H7 (cell line): ENCODE measurements at places on chromosomes 5 and 9. TPM values are rescaled to one million over a fixed set of nuclear protein-coding genes. Genes with fewer than 3 reads are reported as not detected.

LHX6 gene
- 5.2 and 5.9 TPM in 2 replicates for total RNA-seq

WNT8A gene
- total RNA-seq: 7.5 and 13.2 TPM in 2 replicates

- no peak for DNase-seq
These were observed 150 bp downstream of the SNX30 start for GRCh38 chr9:112750764-112751055.

DNA sequence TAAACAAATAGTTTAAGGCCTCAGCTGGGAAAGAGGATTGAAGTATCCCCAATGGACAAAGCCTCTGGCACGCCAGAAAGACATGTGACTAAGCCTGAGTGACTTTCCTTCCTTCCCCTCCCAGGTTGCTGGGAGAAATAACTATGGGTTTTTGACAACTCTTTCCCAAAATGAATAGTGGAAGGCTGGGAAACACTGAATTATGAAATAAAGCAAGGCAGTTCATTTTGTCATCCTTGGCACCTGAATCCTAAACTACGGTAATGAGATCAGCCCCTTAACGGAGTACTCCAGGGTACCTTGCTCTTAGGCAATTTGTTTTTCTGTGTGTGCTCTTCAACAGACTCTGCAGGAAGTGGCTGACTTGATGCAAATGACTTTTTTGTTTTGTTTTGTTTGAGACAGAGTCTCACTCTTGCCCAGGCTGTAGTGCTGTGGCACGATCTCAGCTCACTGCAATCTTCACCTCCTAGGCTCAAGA, 75.2 kb downstream of the LMNB1 start:
- no peak for DNase-seq

GRCh38 chr9:91273853-91274552, 87.7 kb downstream of the AUH start:
- no peak for DNase-seq

GRCh38 chr5:158373608-158374395, 514.9 kb upstream of the CLINT1 start:
- DNase-seq: no peak

DNA sequence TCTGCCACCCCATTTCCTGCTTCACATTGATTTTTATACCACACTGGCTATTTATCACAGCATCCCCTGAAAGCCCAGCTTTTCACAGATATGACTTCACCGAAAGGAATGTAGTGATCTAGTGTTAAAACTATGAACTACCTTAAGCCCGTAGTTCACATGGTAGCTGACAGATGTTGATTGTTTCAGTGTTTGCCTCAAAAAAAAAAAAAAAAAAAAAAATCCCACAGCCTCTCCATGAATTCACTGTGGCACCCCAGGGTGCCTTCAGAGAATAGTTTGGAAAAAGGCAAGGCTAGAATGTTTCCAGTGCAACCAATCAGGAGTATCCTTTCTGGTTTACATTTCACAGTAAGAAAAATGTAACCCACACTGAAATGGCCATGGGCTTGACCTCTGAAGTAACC, 37.1 kb downstream of the GLIS3 start:
- no peak for DNase-seq

ADGRD2 gene
- not detected in 2 replicates for total RNA-seq

- no peak for DNase-seq
These were observed 83.2 kb downstream of the DIRAS2 start for GRCh38 chr9:90559075-90560073.

GRCh38 chr5:68458416-68459021, 243.0 kb downstream of the PIK3R1 start:
- DNase-seq: no peak

CARTPT gene
- total RNA-seq: not detected in 2 replicates

DNA sequence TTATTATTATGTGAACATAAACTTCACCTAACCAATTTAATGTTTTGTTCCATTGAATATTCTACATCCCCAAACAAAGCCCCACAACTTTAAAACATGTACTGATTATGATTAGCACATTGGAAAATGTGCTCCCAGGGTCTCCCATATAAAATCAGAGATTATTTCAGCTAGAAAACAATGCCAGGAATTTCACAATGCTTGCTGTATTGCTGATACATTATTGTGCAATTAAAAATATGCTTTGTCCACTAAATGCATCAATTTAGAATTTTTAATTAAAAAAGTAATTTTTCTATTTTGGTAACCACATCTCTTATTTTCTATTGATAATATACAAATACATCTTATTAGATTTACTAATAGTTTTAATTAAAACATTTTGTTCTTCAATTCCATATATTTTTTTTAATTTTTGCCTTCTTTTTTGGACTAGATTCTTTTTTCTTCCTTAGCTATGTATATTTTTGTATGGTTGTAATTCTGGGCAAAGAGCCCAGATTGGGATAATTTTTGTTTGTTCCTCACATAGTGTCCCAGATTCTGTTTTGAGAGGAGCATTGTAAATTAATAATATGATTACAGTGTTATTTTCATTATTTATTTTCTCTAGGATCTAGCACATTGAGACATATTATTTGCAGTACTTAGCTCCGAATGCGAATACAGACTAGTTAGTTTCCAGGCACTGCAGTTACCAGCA, 241.5 kb upstream of the CDH18 start:
- no peak for DNase-seq

SLC6A19 gene
- total RNA-seq: 0.04 and 0.07 TPM in 2 replicates

TAL2 gene
- not detected in 2 replicates for total RNA-seq

GRXCR2 gene
- total RNA-seq: not detected in 2 replicates

DNA sequence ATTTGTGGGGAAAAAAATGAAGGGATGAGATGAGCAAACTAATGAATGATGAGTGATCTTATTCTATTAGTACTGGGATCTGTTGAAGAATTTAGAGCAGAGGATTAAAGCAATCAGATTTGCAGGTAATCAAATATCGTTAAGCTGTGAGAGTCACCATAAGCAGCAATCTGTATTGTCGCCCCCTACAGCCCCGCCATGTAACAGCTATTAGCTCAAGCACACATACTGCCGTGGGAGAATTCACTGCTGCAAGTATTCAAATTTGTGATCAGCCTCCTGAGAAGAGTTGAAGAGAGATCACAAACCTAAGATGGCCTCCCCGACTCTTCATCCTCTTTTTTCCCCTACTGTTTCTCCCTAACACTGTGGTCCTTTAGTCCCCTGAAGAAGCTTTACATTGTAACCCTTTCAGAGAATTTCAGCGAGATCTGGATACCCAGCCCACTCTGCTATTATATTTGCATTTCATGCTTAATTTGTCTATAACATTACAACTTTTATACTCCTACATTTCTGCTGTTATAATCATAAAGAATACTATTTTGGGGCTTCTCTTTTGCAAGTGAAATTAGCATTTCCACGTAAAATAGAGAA, 28.5 kb upstream of the PHF24 start:
- peak; percentile 69 for DNase-seq

DNA sequence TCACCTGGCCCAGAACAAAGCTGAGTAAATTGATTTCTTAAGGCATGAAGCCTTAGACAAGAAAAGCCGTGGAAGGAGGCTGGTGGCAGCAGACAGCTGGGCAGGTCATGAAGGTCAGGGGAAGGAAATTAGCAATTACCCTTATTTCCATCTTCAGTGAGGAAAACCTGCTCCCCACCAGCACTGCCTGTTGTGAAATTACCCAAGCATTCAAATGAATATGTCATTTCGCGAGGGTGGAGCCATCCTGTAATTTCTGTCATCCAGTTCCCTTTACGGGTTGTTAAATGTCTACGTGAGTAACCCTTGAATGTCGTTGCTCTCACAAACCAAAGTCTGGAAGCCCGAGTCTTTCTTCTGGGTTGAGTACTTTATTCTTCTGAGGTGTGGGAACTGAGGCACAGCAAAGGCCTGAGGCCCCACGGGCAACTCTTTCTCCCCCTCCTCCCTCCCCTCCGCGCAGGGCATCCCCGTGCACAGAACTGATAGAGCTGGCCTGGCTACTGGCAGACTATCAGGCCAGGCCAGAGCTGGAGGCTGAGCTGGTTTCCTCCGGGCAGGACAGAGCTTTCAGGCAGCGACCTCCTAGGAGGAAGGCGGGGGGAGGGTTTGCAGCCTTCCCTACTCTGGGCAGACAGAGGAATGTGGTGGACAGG, 22.0 kb upstream of the AK3 start:
- peak; percentile 72 for DNase-seq

CDKN2AIPNL gene
- 109 and 123 TPM in 2 replicates for total RNA-seq

DNA sequence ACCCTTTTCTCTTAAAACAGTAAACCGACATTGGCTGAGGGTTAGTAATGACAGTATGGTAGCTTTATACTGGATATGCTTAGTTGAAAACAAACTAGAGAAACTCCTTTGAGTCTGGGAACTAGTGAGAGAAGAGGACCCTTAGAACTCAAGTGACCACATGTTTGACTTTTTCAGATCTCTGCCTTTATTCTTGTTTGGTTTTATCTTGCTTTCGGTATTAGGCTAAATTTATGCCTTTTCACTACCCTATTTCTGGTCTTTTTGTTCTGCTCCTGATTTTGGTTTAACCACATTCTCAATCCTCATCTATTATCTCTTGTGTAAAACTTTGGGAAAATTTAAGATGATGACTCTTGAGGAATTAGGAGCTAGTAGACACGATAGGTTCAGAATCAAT, 11.0 kb downstream of the SNAPC3 start:
- DNase-seq: no peak

GRCh38 chr5:113513384-113514288, at the start of gene YTHDC2:
YTHDC2 (plus strand) TSS chr5:113513694; CDS start chr5:113513896, 202 bp downstream.
- peak; percentile 79 for DNase-seq

SEMA4D gene
- 17.0 and 23.6 TPM in 2 replicates for total RNA-seq

DNA sequence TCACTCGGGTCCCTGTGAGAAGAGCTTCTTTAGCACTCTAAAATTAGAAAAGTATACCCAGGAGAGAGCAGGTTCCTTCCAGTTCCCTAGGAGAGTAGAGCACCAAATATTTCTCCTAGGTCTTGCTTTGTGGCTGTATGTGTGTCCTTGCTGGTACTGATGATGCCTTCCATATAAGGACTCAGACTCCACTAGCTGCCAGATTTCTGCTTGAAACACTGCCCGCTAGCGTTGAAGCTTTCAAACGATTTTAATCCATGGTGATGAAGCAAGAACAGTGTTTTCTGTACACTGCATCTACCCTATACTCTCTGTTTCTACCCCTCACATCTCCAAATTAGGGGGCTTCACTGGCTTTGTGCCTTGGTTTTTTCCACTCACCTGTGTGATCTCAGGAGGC, 2.4 kb upstream of the SMC2 start:
- peak; percentile 12 for DNase-seq

DNA sequence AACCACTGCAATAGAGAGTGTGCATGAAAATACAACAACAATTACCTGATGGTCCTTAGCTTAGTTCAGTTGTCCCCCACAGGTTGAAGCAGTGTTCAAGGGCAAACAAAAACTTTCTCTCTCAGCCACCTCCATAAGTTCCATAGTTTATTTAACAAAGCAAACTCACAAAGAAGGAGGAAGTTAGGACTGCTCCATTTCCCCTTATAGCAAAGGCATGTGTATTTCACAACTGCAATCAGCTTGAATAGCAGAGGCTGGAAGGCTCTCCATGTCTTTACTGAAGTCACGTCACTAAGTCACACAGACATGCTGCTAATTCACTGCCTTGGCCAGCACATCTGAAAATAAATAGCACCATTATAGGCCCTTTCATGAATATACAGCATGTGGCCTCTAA, 43.3 kb downstream of the DOCK8 start:
- DNase-seq: no peak

- peak; percentile 58 for DNase-seq
These were observed 86.2 kb downstream of the PTPN3 start for GRCh38 chr9:109411798-109412352.

DNA sequence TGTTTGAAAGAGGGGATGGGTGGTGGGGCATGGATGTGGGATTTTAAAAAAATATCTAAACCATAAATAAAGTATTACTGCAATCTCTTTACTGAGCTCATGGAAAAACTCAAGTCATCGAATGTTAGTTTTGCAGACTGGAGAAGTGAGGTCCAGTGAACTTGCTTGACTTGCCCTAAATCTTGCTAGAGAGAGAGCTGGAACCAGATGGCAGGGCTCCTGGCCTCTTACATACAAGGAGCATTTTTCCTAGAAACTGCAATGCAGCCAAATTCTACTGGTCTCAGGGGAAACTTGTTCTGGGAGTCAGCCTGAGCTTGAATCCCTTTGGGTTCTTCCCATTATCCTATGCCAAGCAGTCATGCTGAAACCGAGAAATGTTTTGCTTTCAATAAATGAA, 2.9 kb upstream of the TGFBI start:
- DNase-seq: no peak

DNA sequence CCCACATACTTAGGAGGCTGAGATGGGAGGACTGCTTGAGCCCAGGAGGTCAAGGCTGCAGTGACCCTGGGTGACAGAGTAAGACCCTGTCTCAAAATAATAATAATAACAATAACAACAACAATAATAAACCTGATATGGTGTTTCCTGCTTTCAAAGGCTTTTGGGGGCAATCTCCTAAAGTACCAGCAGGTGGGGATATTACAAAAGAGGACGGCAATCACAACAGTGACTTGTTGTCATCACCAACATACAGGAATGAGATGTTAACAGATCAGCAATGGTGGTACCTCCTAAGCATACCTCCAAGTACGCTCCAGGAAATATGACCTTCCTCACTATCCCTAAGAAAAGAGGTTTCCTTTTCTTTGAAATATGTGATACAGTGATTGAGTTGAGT, 91.1 kb upstream of the RNF180 start:
- DNase-seq: peak; percentile 51

- DNase-seq: no peak
These were observed 10.0 kb downstream of the SPINK4 start for GRCh38 chr9:33249983-33250382.

DNA sequence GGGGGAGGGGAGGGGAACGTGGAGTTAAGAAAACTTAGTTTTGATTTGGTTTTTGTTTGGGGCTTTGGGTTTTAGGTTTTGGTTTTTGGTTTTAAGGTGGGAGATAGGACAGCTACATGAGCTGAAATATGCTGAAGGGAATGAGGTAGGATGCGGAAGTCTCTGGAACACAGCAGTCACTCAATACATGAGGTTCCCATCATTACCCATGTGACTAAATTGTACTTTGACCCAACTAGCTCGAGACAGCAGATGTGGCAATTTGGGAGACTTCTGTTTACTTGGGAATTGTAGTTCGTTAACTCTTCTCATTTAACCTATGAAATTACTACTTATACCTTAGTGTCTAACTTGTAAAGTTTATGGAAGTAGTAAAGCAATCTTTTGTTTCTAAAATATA, 124.2 kb downstream of the TLE1 start:
- no peak for DNase-seq

ZDHHC21 gene
- total RNA-seq: 3.7 and 4.1 TPM in 2 replicates

DNA sequence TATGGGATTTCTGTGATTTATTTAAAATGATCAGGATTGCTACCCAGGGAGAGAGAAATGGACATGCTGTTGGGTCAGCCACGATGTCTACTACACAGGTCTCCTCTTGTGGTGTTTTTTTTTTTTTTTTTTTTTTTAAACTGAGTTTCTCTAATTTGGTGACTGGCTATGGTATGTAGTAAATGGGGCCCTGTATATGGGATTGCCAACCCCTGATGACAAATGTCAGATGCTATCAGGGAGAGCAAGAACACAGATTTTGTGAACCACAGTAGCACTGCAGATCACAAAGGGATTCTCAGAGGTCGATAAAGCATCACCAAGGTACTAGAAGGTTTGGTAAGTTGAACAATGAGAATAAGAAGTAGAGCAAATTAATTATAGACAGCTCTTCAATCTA, 16.5 kb upstream of the TNFAIP8 start:
- DNase-seq: no peak
